WTC11 (cell line): ENCODE measurements at places on chromosomes 16 and 17. TPM values are rescaled to one million over a fixed set of nuclear protein-coding genes. Genes with fewer than 3 reads are reported as not detected.

Gene GP1BA
- not detected in 3 replicates for total RNA-seq

DNA sequence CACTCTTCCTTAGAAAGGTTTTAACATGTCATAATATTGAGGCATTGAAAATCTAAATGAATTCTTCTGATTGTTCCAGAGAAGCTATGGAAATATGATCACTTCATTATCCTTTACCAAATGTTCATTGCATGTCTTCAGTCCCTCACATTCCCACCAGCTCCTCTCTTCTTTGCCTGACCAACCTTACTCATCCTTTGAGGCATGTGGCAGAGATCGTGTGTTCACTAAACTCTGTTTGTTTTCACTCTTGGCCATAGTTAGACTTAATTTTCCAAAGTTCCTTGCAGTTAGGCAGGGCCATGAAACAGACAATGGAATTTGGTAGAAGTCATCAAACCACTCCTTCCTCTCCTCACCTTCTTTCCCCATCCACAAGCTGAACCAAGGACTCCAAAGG lies 266.5 kb upstream of the HSBP1 start:
- no peak for DNase-seq

- peak; percentile 77 for DNase-seq
Observed at GRCh38 chr16:17476414-17477259, 5.9 kb upstream of the XYLT1 start.

DNA sequence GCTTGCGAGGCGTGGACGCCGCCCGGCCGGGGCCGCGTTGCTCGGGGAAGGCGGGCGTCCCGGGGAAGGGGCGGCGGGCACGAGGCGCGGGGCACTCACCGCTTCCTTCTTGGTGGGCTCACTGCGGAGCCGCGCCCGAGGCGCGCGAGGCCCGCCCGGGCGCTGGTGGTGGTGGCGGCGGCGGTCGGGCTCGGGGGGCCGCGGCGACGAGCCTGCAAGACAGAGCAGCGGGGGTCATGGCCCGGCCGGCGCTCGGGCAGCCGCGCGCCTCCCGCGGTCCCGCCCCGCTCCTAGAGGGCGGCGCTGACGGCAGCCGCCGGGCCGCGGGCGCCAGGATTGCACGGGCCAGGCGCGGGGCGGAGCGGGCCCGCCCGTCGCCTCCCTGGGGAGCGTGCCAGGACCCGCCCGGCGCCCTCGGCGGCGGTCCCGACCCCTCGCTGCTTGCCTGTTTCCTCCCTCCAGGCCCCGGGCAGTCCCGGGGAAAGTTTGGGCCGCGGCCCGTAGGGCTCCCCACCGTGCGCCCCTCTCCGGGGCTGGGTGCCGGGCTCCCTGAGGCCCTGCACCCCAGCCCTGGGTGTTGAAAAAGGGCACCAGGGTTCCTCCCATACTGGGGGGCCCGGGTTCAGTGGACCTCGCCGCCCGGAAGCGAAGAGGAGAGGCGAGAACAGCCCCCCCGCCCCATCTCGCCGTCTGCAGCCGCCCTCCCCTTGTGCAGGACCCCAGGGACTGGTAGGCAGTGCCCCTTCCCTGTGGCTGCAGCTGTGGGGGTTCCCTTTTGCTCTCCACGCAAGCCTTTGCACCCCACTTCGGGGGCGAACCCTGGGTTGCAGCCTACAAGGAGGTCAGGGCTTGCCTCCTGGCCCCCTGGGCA lies at the start of gene C16orf74:
Gene C16orf74, minus strand, starts transcription at position 270 of the 871 bp plus-strand sequence. CDS start 15,879 bp downstream, outside the sequence.
- DNase-seq, result peak; percentile 35

DNA sequence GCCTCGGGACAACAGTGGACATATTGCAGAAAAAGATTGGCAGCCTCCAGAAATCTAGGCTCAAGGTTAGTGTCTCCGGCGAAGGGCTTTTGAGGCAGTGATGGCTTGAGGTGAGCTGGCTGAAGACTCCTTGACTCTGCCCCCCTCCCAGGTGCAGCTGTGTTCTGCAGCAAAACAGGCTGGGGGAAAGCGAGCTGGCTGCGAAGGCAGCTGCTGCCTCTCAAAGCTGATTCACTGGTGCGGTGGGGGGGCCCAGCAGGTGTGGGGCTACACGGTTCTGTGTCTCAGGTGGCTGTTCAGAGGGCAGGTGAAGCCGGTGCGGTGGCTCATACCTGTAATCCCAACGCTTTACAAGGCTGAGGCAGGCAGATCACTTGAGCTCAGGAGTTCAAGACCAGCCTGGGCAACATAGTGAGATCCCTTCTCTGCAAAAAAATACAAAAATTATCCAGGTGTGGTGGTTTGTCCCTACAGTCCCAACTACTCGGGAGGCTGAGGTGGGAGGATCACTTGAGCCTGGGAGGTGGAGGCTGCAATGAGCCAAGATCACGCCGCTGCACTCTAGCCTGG lies 22.9 kb downstream of the C16orf96 start:
- no peak for DNase-seq

GRCh38 chr16:52271088-52271750 lies 275.7 kb downstream of the TOX3 start:
- DNase-seq, result no peak

GRCh38 chr17:63735691-63736090 lies 5.9 kb downstream of the STRADA start:
- no peak for DNase-seq

DNA sequence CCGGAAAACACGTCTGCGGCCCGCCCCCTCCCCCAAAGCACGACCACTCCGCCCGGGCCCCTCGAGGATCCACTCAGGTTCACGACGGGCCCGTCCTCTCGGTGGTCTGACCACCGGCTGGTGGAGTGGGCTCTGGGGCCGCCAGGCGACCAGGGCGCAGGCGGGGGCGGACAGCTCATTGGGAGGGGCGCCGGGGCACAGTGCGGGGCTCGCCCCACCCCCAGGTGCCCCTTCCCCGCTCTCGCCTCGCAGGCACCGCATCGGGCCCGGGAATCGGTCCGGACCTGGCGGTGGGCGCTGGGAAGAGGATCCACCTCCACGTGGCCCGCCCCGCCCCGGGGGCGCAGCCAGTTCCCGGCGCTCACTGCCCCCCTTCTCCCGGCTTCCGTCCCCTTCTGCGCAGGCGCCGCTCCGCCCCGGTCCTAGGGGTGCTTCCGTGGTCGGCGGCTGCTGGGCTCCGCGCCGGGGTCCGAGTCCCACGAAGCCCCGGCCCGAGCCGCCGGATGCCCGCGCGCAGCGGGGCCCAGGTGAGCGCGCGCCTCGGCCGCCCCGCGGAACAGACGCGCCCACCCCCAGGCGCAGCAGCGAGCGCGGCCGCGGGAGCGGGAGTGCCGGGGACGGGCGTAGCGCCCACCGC lies at the start of gene MPG:
Gene MPG, plus strand, starts transcription at position 419 of the 637 bp plus-strand sequence. Its CDS starts 85 bp downstream, at position 504.
- DNase-seq, result peak; percentile 75

DNA sequence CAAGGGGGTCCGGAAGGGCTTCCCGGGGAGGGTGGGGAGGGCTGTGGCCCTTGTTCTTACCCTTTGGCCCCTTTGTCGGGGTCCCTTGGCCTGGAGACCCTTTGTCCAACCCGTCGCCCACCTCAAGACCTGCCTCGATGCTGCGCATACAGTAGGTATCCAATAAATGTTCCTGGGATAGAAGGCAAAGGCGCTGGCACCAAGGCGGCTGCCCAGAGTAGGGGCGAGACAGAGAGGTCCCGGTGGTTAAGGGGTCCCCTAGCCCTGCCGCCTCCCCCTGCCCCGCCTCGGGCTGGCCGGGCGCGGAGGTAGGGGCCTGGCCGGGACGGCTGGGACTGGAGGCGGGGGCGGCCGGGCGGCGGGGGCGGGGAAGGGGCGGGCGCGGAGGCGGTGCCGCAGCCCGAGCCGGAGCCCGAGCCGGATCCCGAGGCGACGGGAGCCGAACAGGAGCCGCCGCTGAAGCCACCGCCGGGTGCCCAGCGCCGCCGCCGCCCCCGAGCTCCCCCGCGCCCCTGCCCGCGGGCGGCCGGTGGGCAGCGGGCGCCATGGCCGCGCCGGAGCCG lies at the start of gene NHERF2:
Gene NHERF2, plus strand, starts transcription at position 442 of the 563 bp plus-strand sequence. Its CDS starts 104 bp downstream, at position 546.
- no peak for DNase-seq
